Activated naive CD4-positive, alpha-beta T cell treated with Interleukin-2 at 50 U/mL for 16 hours (primary cell): ENCODE measurements at places on chromosomes 13 and 19.

DNA sequence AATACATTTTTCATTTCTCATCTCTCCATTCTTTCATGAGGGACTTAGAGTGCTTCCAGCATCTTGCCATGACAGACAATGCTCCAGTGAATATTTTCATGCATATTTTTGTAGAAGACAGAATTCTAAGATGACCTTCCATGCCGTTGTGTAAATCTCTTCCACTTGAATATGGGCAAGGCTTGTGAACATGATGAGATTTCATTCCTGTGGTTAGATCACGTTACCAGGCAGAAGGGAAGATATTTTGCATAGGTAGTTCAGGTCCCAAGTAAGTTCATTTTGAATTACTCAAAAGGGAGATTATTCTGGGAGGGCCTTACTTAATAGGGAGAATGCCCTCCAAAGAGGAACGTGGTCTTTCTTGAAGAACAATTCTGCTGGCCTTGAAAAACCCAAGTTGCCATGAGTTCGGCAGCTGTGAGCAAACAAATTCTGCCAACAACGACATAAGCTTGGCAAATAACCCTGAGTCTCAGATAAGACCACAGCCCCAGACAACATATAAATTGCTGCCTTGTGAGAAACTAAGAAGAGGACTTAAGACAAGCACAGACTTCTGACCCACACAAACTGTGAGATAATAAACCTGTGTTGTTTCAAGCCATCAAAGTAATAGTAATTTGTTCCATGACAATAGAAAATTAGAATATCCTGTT is 400.5 kb upstream of the GPC6 start:
- no peak for DNase-seq

- no peak for DNase-seq
Measured at GRCh38 chr19:36084231-36085009, 26.5 kb upstream of the OVOL3 start.

DNA sequence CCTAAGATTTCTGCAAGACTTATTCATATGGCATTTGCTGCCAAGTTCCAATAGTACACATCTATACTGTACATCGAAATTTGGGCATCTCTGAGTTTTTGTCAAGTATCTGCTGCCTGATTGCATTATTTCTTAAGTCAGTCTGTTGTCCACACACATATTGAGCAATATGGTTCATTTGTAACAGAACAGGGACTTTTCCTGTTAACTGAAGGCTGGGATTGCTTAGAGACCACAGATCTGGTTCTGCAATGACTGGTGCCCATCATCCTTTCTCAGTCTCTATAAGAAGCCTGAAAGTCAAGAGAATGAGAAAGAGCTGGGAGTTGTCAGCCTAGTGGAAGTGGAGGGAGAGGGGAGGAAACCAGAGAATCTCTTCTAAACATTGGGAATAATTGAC is 22.5 kb upstream of the MYCBP2 start:
- DNase-seq, result no peak

DNA sequence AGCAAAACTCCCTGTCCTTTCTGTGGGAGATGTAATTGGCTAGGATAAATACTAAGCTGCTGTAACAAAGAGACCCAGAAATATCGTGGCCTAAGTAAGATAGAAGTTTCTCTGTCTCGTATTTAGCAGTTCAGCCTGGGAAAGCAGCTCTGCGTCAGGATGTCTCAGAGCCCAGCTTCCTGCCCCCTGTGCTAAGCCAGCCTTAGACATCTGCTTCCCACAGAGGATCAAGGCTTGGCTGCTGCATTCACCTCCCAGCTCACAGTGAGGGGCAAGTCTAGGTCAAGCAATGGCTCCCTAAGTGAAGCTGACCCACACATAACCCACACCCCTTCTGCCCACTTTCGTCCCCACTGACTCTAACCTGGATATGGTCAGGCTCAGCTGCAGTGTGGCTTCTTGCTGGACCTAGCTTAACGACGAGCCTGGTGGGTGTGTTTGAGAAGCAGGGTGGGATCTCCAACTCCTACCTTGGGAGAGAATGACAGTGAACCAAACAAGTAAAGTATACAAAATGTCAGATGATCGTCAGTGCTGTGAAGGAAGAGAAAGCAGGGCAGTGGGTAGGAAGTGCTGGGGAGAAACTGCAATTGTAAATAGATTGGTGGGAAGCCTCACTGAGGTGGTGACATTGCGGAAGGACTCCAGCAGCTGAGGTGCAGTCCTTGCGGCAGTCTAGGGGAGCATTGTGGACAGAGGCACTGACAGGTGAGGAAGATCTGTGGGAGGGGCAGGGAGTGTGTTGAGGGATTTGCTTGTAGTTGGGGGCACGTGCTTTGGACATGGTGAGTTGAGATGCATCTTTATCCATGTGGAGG is 82.9 kb downstream of the TNFRSF19 start:
- DNase-seq, result no peak

GRCh38 chr13:74132152-74132775 is 1.9 kb downstream of the KLF12 start:
- peak; percentile 41 for DNase-seq

DNA sequence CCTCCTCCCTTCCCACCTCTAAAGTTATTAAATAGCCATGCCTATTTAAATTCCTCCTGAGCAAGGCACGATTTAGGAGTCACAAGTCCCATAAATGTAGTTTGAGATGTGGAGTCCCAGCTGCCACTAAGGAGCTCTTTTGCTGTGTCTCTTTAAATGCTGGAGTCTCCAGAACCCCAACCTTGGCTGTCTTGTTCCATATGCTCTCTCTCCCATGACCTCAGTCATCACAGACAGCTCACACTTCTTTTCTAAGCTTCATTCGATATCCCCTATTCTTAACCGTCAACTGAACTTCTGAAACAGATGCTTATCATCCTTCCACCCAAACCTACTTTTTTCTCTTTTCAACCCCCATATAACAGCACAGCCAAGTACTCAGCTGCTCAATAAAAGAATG is 197.1 kb downstream of the VWA8 start:
- DNase-seq, result no peak

- DNase-seq, result no peak
Measured at GRCh38 chr19:46206176-46206575, 23.4 kb upstream of the IGFL1 start.

DNA sequence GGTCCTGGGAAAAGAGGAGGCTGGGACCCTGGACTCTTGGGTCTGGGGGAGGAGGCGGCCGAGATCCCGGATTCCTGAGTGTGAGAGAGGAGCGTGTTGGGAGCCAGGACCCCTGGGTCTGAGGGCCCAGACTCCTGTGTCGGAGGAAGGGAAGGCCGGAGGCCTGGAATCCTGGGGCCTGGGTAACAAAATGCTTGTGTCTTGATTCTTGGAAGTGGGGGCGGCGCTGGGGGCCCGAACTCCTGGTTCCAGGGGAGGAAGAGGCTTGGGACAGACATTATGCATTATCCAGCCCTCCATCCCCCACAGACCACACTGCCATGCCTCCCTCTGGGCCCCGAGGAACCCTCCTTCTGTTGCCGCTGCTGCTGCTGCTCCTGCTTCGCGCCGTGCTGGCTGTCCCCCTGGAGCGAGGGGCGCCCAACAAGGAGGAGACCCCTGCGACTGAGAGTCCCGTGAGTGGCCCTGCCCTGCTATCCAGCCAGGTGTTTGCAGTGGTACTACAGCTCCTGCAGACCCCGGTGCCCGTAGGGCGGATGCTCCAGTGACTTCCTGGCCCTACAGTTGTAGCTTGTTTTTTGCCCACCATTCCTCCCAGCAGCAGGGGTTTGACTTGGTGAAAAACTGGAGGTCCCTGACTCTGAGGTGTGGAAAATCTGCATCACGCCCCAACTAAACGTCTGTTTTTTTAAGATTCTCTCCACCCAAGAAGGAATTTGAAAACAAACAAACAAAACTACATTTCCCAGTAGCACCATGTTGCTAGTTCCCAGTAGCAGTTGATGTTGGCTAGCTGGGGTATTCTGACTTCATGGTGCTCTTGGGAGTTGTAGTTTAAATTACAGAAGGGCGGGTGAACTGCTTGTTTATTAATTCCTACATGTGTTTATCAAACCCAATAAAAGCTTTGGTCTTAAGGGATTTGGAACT is 630 bp downstream of the NUCB1 start:
- DNase-seq, result no peak

- DNase-seq, result no peak
Measured at GRCh38 chr13:38103851-38104250, 234.3 kb upstream of the TRPC4 start.

DNA sequence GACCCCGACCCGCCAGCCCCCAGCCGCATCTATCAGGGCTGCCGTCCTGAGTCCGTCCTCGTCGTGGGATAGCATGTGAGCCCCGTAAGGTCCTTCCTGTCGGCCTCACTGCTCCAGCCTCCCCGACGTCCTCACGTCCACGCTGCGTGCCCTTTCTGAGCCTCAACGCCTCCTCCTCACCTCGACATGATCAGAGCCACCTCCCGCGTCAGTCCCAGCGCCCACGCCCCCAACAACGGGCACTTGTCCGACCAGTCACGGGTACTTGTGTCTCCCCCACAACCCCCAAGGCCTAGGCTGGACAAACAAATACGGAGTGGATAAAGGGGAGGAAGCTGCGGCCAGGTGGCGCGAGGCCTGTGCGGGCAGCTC is 665 bp downstream of the ZNF497 start:
- peak; percentile 53 for DNase-seq

- no peak for DNase-seq
Measured at GRCh38 chr13:95204231-95204765, 97.0 kb downstream of the ABCC4 start.
